ENCODE measurements at places on chromosomes 16 and 17. TPM values are rescaled to one million over a fixed set of nuclear protein-coding genes. Genes with fewer than 3 reads are reported as not detected.

The TP53TG3B gene
- not detected for total RNA-seq

The DNASE1L2 gene
- 0.65 TPM for total RNA-seq

The PLD2 gene
- 35.3 TPM for total RNA-seq

The GAS2L2 gene
- total RNA-seq, result not detected

The SPIRE2 gene
- total RNA-seq, result 1.1 TPM

The SOCS1 gene
- 1.1 TPM for total RNA-seq

The C16orf92 gene
- not detected for total RNA-seq

The KRTAP2-2 gene
- not detected for total RNA-seq

The C17orf78 gene
- total RNA-seq, result not detected

The LRRC37B gene
- 11.1 TPM for total RNA-seq

The SCARF1 gene
- total RNA-seq, result 152 TPM

The AFMID gene
- 30.7 TPM for total RNA-seq

The HID1 gene
- 39.8 TPM for total RNA-seq

The CNTROB gene
- 21.0 TPM for total RNA-seq

The HBA2 gene
- not detected for total RNA-seq

The SLC6A2 gene
- total RNA-seq, result not detected

The HS3ST3A1 gene
- total RNA-seq, result 0.10 TPM

The PYY gene
- 0.33 TPM for total RNA-seq

The KLHL11 gene
- total RNA-seq, result 29.8 TPM
